GM23248 (cell line): ENCODE measurements at places on chromosomes 4 and X. TPM values are rescaled to one million over a fixed set of nuclear protein-coding genes. Genes with fewer than 3 reads are reported as not detected.

DNA sequence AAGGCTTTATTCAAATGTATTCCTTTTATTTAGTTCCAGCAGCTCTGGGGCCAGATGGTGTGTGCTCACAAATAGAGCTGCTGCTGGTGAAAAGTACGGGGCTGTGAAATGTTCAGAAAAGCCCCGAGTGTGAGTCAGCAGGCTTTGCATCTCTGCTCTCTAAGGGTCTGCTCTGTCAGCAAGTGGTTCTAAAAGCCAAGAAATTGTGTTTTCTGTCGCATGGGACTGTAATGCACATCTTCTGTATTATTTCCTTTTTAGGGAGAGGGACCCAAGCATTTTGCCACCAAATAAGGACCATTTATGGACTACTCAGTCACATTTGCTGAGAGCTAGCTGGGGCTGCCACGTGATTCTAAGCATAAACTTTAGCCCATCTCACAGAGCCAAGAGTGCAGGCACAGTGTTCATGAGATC, 82.9 kb upstream of the NHS start:
- DNase-seq: no peak

GRCh38 chr4:28373601-28374000, 1513.0 kb downstream of the STIM2 start:
- DNase-seq: peak; percentile 77

- DNase-seq: no peak
Measured at GRCh38 chr4:25050370-25051078, 19.8 kb upstream of the LGI2 start.

DNA sequence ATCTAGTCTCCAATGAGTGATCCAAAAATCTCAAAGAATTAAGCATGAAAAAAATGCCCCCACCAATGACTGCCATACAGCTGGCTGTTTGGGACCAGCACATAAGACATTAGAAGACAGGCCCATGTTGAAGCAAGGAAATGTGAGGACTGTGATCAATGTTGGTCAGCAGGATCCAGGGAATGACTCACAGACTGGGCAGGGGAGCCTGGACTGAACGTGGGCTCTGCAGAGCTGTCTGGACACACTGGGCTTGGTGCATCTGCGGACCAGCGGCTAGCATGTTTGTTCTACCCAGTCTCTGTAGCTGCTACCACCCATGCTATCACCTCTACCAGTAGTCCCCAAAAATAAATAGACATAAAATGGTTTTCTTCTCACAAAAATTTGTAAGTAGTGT, 108.6 kb downstream of the PALLD start:
- peak; percentile 81 for DNase-seq

- DNase-seq: peak; percentile 88
Measured at GRCh38 chrX:45774961-45775360, 574.3 kb upstream of the DIPK2B start.

- DNase-seq: no peak
Measured at GRCh38 chr4:28093071-28093470, 1232.4 kb downstream of the STIM2 start.

GRCh38 chr4:56183344-56183959, 203.8 kb downstream of the AASDH start:
- DNase-seq: no peak

GRCh38 chrX:116111497-116111896, 59.0 kb upstream of the AGTR2 start:
- DNase-seq: no peak

DNA sequence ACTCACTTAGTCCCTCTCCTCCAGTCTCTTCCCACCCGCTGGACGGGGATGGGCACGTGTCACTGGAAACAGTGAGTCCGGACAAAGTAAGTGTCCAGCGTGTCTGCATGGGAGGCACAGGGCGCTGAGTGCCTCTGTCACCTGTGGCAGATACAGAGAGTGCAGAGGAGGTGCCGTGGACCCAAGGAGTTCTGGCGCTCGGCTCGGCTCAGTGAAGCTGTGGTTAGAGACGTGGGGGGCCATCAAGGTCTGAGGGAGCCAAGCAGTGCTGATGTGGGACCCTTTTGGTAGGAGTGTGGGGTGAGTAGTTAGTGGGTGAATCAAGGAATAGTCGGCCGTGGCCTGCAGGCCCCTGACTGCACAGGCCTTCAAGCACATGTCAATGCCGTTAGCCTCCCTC, 40.1 kb upstream of the MSANTD1 start:
- no peak for DNase-seq

GRCh38 chr4:179624768-179625181, 2182.5 kb upstream of the AGA start:
- peak; percentile 0 for DNase-seq

DNA sequence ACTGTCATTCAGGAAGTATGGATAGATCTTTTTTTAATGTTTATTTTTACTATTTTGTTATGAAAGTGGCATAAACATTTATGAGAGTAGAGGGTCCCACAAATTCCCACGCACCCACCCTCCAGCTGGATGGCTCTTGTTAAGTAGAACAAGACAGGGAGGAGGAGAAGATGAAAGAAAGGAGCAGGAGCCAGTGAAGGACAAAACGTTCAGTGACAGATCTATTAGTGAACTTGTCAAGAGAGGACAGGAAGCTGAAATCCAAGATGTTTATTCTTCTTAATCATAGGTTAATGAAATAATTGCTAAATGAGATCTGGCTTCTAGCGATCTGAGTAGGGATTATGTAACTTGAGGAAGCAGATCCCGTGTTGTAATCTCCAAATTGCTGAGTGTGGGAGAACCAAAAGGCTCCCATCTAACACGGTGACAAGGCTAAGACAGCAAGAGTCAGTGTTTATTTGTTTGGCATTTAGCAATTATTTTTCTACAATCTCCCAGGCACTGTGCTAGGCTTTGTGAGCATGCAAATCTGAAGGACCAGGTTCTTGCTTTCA, 162.5 kb downstream of the SHROOM3 start:
- no peak for DNase-seq

DNA sequence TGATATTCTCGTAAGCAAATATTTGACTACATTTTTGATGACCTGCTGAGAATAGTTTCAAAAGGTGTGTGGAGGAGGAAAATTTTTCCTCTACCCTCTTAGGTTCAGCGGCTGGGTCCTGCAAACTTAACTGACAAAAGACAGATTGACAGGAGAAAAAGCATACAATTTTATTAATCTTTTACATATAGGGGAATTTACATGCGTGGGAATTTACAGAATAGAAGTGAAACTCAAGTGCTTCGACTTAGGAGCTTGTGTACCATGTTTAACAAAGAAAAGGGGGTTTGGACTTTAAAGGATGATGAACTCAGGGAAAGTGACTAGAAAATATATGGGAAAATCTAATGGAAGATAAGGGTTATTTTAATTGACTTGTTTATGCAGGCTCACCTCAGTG, 2.5 kb downstream of the HERC6 start:
- no peak for DNase-seq

The PIR gene
- polyA plus RNA-seq: 5.7 and 5.9 TPM in 2 replicates

The HSFX4 gene
- polyA plus RNA-seq: not detected in 2 replicates

The KIT gene
- polyA plus RNA-seq: 0.93 and 1.1 TPM in 2 replicates

The GPAT3 gene
- polyA plus RNA-seq: 2.5 and 3.2 TPM in 2 replicates
